ENCODE measurements at places on chromosomes 16 and 17.

GRCh38 chr17:66750116-66750515 is 84.8 kb upstream of the CACNG5 start:
- peaks cover 5% of the 10 kb centered on the region for H3K36me3 ChIP-seq
- H3K4me3 ChIP-seq, result no peak overlapping the region
- DNase-seq, result no peak
- H3K27me3 ChIP-seq, result no peaks in the 10 kb centered on the region

DNA sequence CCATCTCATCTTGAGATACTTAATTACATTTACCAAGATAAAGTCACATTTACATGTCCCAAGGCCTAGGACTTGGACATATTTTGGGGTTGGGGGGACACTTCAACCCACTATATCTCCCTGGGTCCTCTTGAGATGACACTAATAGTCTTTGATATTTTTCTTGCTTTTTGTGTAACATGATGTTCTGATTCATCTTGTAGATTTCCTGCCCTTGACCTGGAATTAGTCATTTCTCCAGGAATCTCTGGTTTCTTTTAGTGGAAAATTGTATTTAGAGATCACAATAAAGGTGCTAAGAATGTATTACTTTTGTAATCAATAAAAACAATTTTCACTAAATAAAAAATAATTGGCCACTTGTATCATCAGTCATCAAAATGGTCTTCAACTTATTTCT is 157.3 kb downstream of the VPS53 start:
- peaks cover 48% of the 10 kb centered on the region for H3K36me3 ChIP-seq
- no peak for DNase-seq
- no peaks in the 10 kb centered on the region for H3K4me1 ChIP-seq
- H3K4me3 ChIP-seq, result no peak overlapping the region
- peaks cover 2% of the 10 kb centered on the region for H3K27me3 ChIP-seq

GRCh38 chr17:80498242-80498919 is 22.0 kb upstream of the NPTX1 start:
- H3K4me1 ChIP-seq, result peaks cover 49% of the 10 kb centered on the region
- H3K4me3 ChIP-seq, result no peak overlapping the region
- DNase-seq, result peak; percentile 38
- H3K27me3 ChIP-seq, result peaks cover 58% of the 10 kb centered on the region
- no peak overlapping the region for H3K27ac ChIP-seq

GRCh38 chr16:11051879-11052808 is 107.8 kb downstream of the CLEC16A start:
- H3K4me3 ChIP-seq, result no peak overlapping the region
- H3K27me3 ChIP-seq, result peaks cover 7% of the 10 kb centered on the region
- no peak for DNase-seq
- H3K27ac ChIP-seq, result no peak overlapping the region
- H3K4me1 ChIP-seq, result peaks cover 54% of the 10 kb centered on the region

- H3K4me3 ChIP-seq, result no peak overlapping the region
- peaks cover 27% of the 10 kb centered on the region for H3K4me1 ChIP-seq
- H3K36me3 ChIP-seq, result no peaks in the 10 kb centered on the region
- DNase-seq, result no peak
- H3K27me3 ChIP-seq, result peaks cover 11% of the 10 kb centered on the region
These were observed 483.1 kb upstream of the ERCC4 start for GRCh38 chr16:13436641-13437412.
